GM13977 (cell line): ENCODE measurements at places on chromosomes 1 and 21.

GRCh38 chr1:93710499-93711453, 29.1 kb upstream of the BCAR3 start:
- no peak for DNase-seq

DNA sequence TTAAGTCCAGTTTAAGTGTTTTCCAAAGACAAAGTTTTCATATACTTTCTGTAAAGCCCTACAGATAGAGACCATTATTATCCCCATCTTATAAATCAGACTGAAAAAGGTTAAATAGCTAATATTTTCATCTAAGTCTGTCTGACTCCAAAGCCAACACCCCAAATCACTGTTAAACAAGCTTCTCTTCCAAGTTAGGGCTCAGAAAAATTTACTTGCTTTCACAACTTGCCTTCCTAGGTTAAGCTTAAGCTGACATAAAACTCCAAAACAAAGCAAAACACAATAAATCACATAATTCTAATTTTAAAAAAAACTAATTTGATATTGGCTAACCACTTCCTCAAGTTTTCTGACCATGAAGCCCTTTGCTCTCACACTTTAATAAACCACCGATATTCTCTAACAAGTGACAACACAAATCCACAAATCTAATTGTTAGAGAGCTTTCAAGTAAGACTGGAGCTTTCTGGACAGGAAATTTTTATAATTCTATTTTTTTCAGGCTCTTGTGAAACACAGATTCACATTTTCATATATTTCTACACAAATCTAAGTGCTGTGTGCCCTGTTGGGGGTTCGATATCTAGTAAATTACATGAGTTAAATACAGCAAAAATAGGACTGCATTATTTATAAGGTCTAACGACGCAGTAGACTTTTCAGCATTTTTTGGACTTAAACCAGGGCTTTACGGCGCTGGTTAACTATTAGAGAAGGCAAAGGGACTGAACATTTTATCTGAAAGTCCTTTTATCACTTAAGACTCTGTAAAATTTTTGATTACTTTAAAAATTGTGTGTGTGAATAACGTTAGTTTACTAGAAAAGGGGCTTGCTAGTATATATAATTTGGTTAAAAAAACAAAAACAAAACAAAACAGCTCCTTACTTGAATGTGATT, 2.1 kb downstream of the GNG12 start:
- DNase-seq, result no peak

- no peak for DNase-seq
Measured at GRCh38 chr1:226980122-226980560, 40.0 kb downstream of the COQ8A start.

DNA sequence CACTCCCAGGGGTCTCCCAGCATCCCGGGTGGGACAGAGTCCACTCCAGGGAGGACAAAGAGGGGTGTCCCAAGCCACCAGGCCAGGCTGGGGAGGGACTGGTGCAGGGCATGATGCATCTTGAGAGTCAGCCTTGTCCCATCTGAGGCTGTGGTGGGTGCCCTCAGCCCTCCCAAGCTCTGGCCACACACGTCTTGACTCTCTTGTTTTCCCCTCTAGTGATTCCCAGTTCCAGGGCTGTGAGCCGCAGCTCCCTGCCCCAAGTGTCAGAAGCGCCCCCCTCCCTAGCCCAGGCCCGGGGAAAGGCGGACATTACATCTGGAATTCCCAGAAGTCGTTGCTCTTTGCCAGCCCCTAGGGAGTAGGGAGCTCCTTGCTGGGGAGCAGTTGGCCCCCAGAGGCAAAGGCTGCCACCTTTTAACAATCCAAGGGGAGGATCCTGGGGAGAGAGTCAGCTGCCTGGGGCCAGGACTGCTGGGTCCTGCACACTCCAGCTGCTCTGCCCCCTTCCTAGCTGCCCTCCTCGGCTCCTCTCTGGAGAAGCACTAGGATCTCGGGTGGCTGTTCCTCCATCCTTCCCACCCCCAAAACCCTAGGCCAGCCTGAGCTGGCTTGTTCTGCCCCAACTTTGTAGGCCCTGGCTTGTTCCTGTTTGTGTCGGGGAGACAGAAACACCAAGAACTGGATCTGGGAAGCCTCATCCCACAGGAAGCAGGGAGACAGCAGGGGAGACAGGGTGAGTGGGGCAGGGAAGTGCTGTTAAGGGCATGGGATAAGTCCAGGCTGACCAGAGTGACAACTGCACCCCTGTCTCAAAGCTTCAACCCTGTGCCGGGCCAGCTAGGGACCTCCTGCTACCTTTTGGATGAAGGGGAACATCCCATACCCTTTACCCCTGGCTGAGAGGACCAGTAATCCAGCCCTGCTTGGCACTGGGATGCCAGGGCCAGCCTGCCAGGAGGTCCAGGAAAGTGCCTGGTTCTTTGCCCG, 3.2 kb upstream of the PTPN7 start:
- no peak for DNase-seq

- no peak for DNase-seq
Measured at GRCh38 chr1:44884746-44885145, 41.7 kb upstream of the PTCH2 start.

DNA sequence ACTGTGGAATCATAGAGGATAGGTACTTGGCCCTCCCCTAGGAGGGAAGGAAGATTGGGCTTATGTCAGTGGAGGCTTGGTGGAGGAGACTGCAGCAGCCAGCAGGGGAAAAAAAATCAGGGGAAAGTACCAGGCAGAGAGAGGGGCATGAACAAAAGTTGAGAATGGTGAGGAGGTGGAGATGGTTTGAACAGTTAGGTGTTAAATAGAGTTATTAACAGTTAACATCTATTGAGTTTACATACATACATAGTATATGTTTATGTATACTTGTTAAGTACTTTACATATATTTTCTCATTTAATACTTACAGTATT, 136.5 kb upstream of the HNRNPU start:
- DNase-seq, result no peak

GRCh38 chr21:17911628-17912027, 92.5 kb upstream of the C21orf91 start:
- no peak for DNase-seq
